ENCODE measurements at places on chromosomes 5 and 9. TPM values are rescaled to one million over a fixed set of nuclear protein-coding genes. Genes with fewer than 3 reads are reported as not detected.

DIRAS2 gene
- 0.14 TPM for total RNA-seq

CARTPT gene
- not detected for total RNA-seq

CNTNAP3 gene
- total RNA-seq, result 6.7 TPM

ANKRD18A gene
- 5.6 TPM for total RNA-seq

TEX10 gene
- total RNA-seq, result 16.8 TPM

PCDHGB7 gene
- total RNA-seq, result 8.6 TPM

GRCh38 chr9:135216236-135216635 lies 128.8 kb downstream of the OLFM1 start:
- DNase-seq, result no peak

DNA sequence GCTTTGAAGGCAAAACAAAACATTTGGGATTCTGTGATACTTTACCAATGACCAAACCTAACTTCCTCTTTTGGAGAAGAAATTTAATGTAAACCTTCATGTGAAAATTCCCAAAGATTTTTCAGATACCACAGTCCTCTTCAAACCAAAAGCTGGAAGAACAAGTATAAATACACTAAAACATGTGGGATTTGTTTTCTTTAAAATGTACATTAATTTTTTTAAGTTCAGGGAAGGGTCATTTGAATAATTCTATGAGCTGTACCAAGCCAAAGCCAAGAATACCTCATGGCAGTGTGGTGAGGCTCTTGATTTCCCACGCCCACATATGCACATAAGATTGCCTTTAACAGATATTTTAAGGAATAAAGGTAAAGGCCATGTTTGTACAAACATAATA lies 28.4 kb upstream of the ITGA1 start:
- DNase-seq, result no peak

DNA sequence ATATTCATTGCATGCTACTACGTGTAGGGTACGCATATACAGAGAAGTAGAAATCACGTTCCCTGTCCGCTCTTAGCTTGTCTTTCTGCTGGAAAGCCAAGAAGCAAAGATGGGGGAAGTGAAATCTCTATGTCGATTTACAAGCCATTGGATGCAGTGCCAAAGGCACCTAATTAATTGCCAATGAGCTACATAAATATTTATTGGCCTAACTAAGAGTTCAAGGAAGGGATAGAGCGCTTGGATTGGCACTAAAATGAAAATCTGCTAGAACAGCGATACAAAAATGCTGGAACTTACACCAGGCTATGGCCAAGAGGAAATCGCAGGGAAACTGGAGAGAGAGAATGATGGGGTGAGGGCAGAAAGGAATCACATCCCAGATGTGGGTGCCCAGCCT lies 10.8 kb downstream of the SMIM23 start:
- DNase-seq, result no peak

GRCh38 chr5:56686337-56687195 lies 128.8 kb upstream of the MAP3K1 start:
- peak; percentile 14 for DNase-seq

- DNase-seq, result peak; percentile 71
These were observed 141.2 kb upstream of the ASTN2 start for GRCh38 chr9:117555964-117556629.

DNA sequence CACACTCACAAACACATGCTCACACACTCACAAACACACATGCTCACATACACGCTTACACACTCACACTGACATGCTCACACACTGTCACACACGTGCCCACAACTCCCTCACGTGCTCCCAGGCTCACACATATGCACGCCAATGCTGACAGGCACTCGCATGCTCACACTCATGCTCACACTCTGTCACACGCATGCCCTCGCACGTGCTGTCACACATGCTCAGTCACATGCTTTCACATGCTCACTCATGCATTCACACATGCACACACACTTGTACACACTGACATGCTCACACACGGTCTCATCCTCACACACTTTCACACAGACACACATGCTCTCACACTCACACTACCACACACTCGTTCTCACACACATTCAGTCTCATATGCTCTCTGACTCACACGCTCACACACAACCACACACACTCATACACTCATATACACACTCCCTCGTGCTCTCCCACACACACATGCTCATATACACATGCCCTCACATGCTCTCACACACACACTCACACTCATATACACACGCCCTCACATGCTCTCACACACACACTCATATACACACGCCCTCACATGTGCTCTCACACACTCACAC lies 10.3 kb downstream of the CCDC187 start:
- DNase-seq, result no peak

GRCh38 chr5:148336704-148337435 lies 1.5 kb downstream of the SPINK9 start:
- DNase-seq, result no peak

DNA sequence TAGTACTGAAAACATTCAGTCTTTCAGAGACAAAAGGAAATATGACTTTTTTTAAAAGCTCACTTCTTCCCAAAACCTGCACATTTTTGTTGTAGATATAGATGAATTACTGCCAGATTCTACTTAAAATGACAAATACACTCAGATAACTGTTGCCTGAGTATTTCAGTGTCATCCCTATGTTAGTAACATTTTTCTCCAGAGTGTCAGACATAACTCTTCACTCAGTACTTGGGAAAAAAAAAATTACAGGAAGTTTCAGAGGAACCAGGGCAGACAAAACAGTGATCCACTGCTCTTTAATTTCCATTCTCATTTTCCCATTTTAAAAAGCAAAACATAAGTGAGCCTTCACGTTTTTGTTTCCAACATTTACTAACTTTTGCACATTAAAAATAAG lies 79.3 kb upstream of the ITGA1 start:
- DNase-seq, result no peak

GRCh38 chr5:145856285-145856818 lies 16.5 kb downstream of the GRXCR2 start:
- peak; percentile 26 for DNase-seq

- DNase-seq, result no peak
These were observed 47.1 kb upstream of the MATR3 start for GRCh38 chr5:139246394-139246793.

DNA sequence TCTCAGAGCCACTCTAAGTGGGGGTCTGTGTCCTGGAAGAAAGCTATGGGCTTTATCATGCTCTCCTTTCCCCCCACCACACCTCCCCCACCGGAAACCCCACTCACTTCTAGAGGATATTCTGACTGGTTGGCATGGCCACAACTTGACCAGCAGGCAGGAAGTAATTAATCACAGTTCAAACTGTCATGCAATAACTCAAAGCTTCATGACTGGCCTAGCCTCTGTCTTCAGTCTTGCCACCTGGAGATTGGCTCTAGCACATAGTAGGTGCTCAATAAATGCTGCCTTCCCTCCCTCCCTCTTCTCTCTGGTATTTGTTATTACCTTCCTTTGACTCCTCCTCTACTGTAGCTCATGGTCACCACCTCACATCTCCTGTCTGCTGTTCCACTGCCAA lies 124.7 kb downstream of the GABBR2 start:
- DNase-seq, result no peak

GRCh38 chr9:117720555-117720954 lies 16.4 kb downstream of the TLR4 start:
- peak; percentile 34 for DNase-seq

DNA sequence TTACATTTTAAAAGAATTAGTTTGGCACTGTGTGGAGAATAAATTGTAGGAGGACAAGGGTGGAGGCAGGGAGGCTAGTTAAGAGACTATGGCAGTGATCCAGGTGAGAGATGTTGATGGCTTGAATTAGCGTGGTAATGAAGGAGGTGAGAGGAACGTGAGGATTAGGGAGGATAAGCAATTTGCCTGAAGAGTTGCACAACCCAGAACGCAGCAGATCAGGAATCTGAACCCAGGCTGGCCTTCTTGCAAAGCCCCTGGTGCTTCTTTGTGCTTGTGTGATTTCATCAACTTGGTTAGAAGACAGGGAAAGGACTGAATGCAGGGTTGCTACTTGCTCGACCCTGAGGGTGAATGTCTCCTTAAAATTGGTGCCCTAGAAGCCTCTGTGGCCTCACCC lies 6.9 kb upstream of the SCAMP1 start:
- no peak for DNase-seq

GRCh38 chr5:122921826-122922225 lies 76.4 kb downstream of the SNX24 start:
- DNase-seq, result no peak

DNA sequence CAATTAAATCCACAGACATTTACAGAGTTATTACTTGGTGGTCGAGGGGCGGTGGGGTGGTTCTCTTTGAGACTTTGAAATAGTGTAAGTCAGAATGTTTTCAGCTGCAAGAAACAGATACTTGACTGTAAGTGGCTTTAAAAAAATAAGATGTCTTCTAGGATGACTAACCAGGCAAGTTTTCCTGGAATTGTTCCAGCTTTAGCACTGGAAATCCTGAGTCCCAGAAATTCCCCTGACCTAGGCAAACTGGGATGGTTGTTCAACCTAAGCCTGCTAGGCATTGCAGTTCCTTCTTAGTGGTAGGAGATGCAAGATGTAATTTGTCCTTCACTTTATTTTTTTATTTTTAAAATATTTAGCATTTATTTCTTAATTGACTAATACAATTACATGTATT lies 169.5 kb upstream of the POC5 start:
- DNase-seq, result no peak

- peak; percentile 91 for DNase-seq
These were observed 744 bp upstream of the PPP2CA start for GRCh38 chr5:134226441-134227192.

DNA sequence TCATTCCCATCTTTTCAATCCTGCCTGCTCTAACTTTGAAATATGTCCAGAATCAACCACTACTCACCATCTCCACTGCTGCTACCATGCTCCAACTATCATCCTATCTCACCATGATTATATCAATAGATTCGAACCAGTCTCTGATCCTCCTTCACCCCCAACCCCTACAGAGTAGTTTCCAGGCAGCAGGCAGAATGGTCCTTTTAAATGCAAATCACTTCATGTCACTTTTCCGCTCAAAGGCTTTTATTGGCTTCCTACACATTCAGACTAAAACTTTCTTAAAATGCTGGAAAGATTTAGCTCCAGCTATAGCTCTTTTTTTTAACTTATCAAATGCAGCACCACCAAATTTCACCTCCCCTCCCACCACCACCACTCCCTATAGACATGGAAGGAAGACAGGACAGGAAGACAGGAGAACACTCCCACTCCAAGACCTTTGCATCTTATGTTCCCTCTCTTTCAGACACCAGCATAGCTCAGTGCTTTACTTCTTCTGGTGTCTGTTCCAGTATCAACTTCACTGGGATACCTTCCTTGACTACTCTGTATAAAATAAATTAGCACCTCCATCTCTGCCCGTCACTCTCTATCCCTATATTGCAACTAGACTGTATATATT lies 9.9 kb upstream of the PPP2R2B start:
- no peak for DNase-seq

DNA sequence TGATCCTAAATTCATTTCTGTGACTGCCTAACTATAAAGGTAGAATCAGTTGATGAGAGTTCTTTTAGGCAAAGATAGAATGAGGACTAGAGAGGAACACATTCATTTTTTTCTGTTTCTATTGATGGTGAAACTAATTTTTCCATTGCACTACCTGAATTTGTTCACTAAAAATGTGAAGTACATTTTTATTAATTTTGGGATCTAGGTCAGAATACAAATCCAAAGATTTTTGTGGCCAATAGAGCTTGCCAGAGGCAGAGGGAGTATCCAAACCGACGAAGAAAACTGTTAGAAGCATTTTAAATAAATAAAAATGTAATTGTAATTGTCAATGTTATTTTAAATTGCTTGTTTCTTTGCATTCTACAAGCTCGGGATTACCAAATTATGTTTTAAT lies 78.1 kb downstream of the MTREX start:
- no peak for DNase-seq

DNA sequence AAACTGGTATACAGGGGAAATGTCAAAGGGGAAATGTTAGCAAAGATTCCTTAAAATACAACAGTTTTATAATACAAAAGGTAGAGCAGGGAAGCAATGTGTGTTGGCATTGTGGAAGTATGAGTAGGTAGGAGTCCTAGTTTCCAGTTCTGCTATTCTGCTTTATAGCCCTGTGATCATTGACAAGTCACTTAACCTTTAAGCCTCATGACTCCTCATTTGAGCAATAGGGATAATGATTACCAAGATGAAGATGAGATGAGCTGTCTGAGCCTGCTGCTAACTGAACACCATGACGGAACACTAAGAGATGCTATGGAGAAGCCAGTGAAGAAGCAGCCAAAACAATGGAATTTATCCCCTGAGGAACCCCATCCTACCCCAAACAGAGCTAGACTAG lies 251.7 kb downstream of the PAPPA start:
- DNase-seq, result no peak

DNA sequence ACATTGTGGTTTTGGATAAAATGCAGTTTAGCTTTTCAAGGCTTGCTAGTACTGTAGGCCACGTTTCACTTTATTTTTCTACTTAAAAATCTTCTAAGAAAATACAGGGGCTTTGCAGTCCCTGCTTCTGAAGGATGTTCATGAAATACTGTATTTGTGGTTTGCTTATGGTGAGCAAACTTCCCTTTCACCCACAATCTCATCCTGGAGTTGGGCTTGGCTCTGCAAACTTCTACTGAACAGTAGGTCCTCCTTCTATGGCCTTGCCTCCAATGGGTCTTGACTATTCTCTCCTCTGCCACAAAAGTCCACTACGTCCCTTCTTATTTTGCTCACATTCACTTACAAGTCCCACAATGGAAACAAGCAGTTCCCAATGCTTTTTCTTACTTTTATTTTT lies 502.7 kb upstream of the KLF4 start:
- no peak for DNase-seq

DNA sequence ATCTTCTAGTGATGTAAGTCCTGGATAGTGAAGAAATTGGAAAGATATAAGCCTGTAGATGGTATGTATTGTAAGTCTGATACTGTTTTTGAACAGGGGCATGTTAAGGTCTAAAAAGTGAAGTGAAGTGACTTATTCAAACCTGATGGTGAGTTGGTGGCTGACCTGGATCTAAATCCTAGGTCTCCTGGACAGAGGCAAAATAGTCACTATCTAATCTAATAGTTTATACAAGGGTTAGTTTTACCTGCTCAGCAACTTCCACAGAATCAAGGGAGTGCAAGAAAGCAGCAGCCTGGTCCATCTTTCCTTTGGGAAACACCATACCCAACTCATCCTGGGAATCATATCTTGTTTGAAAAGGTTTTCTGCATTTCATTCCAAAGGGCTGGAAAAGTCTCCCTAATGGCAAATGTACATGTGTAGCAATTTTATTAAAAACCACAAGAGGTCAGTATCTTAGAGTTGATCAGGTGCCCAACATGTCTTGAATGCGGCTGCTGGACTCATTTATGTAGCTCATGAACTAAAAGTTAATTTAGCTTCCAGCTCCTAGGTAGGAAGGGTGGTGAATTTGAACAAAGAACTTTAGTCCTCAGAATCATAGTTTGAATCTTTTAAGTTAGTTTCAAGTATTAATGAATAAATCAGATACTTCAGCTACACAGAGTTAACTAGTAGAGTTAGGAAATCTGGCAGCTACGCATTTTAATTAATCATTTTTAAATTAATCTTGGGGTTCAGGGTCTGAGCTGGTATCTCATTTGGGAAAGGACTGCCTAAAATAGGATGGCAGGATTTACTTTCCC lies 26.0 kb downstream of the SKP2 start:
- DNase-seq, result no peak

GRCh38 chr9:109907810-109908458 lies 127.9 kb downstream of the PALM2AKAP2 start:
- DNase-seq, result no peak

Data from transverse colon (tissue), 4 donors.